ENCODE measurements at places on chromosomes 13 and 19.

DNA sequence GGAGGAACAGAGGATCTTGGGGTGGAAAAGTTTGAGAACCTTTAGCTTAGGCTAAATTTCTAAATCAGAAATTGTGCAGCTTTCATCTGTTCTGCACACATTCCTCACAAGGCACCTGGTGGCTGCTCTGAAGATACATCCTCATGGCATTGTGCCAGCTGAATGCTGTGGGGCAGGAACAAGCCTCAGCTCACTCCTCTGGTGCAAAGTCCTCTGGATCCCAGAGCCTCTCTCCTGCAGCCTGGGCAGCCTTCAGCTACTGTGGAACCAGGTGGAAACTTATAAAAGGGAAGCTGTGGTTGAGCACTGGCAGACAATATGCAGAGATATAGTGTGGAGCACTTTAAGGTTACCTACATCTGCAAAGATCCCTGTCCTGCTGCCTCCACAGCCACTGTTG is 72.3 kb downstream of the KCTD12 start:
- DNase-seq, result no peak

- no peak for DNase-seq
These were observed 13.2 kb downstream of the RNF17 start for GRCh38 chr13:24777171-24777570.

GRCh38 chr13:33976965-33977364 is 159.0 kb downstream of the RFC3 start:
- no peak for DNase-seq

GRCh38 chr13:74193391-74193790 is 59.2 kb upstream of the KLF12 start:
- no peak for DNase-seq

GRCh38 chr13:44136696-44137268 is 236.8 kb upstream of the SERP2 start:
- no peak for DNase-seq

DNA sequence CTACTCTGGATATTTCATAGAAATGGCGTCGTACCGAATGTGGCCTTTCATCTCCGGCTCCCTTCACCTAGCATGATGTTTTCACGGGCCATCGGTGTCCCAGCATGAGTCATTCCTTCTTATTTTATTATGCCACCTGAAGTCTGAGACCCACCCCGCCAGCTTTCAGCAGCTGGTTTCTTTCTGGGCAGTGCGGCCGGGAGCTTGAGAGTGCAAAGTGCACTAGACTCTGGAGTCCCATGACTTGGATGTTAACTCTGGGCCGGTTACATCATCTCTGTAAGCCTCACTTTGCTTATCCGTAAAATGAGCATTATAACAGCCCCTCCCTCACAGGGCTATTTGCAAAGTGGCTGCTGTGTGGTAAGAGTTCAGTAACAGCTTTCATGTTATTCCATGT is 5.8 kb upstream of the KMT5C start:
- no peak for DNase-seq

- no peak for DNase-seq
These were observed 82.5 kb downstream of the TSHZ3 start for GRCh38 chr19:31266731-31267130.

- DNase-seq, result no peak
These were observed 5.3 kb downstream of the GZMM start for GRCh38 chr19:548886-549830.

- DNase-seq, result no peak
These were observed 241.0 kb downstream of the KLF5 start for GRCh38 chr13:73299787-73300186.

GRCh38 chr19:31801611-31802010 is 452.4 kb upstream of the TSHZ3 start:
- no peak for DNase-seq

DNA sequence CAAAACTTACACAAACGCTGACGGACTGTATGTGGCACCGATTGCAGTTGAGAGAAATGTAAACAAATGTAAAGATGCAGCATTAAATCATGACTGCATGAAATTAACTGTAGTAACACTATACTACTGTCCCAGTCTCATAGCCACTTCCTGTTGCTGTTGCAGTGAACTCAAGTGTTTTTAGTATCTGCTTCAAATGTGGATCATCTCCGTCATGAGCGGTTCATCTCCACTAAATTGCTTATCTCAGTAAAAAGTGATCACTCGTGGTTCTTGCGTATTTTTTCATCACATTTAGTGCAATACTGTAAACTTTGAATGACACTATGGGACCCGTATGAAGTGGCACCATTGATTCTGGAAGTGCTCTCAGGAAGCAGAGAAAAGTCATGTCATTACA is 60.3 kb upstream of the RNF113B start:
- DNase-seq, result no peak

GRCh38 chr19:35055715-35056179 is 14.2 kb downstream of the HPN start:
- DNase-seq, result no peak

DNA sequence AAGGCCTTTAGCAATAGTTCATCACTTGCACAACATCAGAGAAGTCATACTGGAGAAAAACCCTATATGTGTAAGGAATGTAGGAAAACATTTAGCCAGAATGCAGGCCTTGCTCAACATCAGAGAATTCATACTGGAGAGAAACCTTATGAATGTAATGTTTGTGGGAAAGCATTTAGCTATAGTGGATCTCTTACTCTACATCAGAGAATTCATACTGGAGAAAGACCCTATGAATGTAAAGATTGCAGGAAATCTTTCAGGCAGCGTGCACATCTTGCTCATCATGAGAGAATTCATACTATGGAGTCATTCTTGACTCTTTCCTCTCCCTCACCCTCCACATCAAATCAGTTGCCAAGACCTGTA is 19.8 kb downstream of the ZNF583 start:
- no peak for DNase-seq

GRCh38 chr13:52036037-52036436 is 11.5 kb downstream of the UTP14C start:
- DNase-seq, result no peak

DNA sequence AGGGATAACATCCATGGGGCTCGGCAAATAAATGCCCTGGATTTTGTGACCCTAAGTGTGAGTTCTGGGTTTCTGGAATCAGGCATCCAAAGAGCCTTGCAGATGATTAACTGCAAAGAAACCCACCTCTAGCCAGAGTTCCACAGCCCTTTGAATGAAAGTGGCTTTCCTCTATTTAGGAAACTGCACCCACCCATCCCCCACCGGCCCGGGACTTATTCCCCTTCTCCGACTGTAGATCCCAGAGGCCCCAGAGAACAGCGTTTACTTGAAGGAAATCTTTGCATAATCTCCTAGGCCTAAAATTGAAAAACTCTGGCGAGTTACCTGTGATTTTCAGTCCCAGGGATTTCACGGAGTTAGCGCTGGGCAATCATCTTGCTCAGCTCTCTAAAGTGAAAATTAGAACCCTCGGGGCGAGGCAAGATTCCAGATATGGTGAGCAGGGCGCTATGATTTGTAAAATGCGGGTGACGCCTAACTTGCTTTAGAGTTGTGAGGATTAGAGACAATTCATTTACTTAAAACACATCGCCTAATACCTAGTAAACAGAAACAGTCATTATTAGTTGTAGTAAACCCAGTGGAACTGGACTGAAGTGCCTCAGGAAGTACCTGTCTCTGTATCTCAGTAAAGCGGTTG is 9.4 kb downstream of the URAD start:
- no peak for DNase-seq

GRCh38 chr19:10736916-10737551 is 19.2 kb downstream of the DNM2 start:
- no peak for DNase-seq

GRCh38 chr13:23381866-23382265 is 51.6 kb downstream of the SACS start:
- no peak for DNase-seq

All from stimulated activated CD8-positive, alpha-beta memory T cell treated with anti-CD3 and anti-CD28 coated beads, Interleukin-2, amount 100 ng/mL, for 48 hours (primary cell).